ENCODE measurements at places on chromosomes 16 and 17.

GRCh38 chr16:12024429-12024828, 47.9 kb downstream of the SNX29 start:
- no peak for DNase-seq

GRCh38 chr16:54632322-54633220, 298.1 kb upstream of the IRX5 start:
- no peak for DNase-seq

DNA sequence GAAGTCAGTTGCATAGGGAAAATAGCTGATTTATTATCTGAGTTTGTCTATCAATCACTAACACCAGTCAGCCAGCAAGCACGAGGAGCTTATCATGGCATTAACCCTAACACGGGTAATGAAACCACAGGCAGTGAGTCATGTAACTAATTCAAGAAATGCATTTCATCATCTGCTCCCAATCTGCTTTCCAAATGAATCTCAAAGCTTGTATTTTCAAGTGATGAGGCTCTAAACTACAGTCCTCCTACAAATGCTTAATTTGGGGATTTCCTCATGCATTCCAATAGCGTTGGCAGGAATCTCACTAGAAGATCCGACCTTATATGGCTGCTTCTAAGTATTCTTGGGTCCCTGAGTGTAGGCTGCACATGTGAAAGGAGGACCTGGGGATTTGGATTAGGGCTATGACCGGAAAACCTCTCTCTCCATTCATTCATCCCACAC, 118.4 kb upstream of the HSBP1 start:
- no peak for DNase-seq

GRCh38 chr16:85751698-85752501, 1.0 kb upstream of the C16orf74 start:
- DNase-seq = no peak

- DNase-seq = no peak
Measured at GRCh38 chr17:38739305-38739704, 8.8 kb downstream of the PCGF2 start.

DNA sequence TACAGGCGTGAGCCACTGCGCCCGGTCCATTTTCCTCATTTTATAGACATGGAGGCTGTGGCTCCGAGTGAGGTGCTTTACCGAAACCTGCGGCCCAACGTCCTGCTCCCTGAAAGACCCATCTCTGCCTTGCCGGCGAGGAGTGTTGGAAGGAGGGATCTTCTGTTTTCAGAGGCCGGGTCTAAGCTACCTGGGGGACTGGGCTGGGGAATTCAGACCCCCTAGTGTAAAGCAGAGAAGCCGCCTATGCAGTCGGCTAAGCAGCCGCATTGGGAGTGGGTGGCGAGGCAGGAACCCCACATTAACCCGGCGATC, 16.3 kb downstream of the MEOX1 start:
- no peak for DNase-seq

- DNase-seq = no peak
Measured at GRCh38 chr17:27473190-27473747, 17.0 kb downstream of the KSR1 start.

- no peak for DNase-seq
Measured at GRCh38 chr17:50354198-50354597, 8.3 kb downstream of the XYLT2 start.

DNA sequence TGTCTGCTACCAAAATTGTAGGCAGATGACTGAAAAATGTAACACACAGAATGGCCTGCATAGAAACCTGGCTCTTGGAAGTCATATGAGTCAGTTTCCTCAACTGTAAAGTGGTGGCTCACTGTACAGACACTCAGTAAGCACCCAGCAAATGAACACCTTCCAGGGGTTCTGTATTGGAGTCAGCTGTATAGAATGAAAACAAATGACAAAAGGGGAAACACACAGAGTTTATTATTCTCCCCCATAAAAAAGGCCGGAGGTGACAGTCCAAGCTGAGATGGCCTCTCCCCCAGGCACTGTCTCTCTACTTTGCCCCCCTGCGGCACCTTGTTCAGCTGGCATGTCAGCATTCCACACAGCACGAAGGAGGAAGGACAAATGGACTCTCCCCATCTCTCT, 6.2 kb upstream of the MEOX1 start:
- DNase-seq = no peak
